NCI-H524 treated with DMSO at 0.1 percent for 48 hours (cell line): ENCODE measurements at places on chromosomes 11 and 22.

DNA sequence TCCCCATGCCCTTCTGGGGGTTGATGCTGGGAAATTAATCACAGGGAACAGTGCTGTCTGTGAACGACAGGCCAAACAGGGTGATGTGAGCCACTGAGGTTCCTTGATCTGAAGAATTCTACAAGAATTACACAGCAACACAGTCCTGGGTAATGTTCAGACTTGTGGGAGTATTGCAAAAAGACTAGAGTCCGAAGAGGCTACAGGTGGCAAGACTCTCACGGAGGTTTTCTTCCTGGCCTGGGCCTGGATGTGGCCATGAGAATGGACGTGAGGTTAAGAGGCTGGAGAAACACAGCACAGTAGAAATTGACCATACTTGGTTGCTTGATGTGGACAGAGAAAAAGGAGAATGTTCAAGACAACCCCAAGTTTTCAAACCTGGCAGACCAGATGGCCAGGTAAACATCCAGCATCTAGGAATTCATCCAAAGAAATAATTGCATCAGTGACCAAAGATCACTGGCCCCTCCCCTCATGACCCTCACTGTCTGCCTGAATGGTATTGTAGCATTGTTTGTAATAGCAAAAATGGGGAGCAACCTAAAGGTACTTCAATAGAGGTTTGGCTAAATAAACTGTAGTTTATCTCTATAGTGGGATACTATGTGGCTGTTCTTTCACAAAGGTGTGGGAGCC is 70.8 kb downstream of the COMMD9 start:
- no peak for DNase-seq

GRCh38 chr11:27696961-27697360 is 3.3 kb downstream of the BDNF start:
- no peak for DNase-seq

GRCh38 chr22:26453812-26454500 is 24.9 kb downstream of the ASPHD2 start:
- peak; percentile 49 for DNase-seq

GRCh38 chr11:70913715-70914231 is 338.6 kb downstream of the SHANK2 start:
- DNase-seq = peak; percentile 22

GRCh38 chr11:94533696-94534630 is 9.8 kb upstream of the FUT4 start:
- no peak for DNase-seq

- no peak for DNase-seq
Observed at GRCh38 chr11:70611821-70612220, 213.5 kb downstream of the CTTN start.

DNA sequence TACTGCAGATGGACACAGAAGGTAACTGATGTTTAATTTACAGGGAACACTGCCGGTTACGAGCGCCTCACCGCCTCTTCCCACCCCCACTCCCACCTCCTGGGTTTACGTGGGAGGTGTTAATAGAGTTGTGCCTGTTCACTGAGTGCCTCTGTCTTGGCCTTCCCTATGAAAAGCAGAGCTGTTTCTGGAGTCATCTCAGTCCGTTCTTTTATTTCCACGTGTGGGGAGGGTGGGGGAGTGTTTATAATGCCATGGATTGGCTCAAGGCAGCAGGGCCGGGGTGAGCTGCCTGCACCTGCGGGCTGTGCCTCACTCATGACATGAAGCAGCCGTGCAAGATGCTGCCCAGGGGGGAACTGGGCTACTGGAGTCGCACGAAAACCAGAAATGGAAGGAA is 322.7 kb downstream of the CADM1 start:
- DNase-seq = no peak
